ENCODE measurements at places on chromosomes 13 and 19.

GRCh38 chr13:36966404-36966803 lies 32.7 kb downstream of the ALG5 start:
- no peak for DNase-seq

DNA sequence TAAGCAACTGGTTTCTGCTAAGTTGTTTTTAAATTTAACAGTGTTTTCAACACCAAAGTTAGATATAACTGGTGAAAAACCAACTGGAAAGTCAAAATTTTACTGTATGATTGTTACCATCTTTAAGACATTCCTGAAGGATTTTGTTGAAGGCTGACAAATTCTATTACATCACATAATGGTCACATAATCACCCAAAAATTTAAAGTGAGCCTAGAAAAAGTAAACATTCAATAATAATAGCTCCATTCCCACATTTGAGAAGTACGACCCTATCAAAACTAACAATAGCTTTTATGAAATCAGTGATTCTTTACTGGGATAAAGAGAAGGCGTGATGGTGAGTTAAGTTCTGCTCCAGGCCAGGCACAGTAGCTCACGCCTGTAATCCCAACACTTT lies 51.6 kb downstream of the USP12 start:
- DNase-seq, result no peak

- DNase-seq, result no peak
Observed at GRCh38 chr13:39559847-39560246, 43.1 kb downstream of the LHFPL6 start.

- DNase-seq, result no peak
Observed at GRCh38 chr19:55591555-55591954, 7.8 kb downstream of the FIZ1 start.

- DNase-seq, result no peak
Observed at GRCh38 chr13:31018511-31018910, 86.1 kb downstream of the TEX26 start.

- no peak for DNase-seq
Observed at GRCh38 chr19:11414544-11414943, 4.6 kb downstream of the RGL3 start.

DNA sequence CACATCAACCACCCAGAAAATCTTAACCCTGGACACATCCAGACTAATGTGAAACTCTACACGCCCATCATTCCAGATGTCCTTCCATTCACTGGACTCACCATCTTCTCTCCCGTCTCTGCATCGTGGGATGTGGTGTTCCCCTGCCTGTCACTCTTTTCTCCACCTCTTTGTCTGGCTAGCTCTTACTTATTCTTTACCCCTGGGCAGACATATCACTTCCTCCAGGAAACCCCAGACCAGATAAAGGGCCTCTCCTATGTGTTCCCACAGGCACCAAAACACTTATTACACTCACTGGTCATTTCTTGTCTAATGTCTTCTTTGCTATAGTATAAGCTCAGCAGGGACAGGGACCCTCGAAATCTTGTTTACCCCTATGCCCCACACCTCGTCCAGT lies 109.3 kb upstream of the IPO5 start:
- no peak for DNase-seq

- DNase-seq, result peak; percentile 77
Observed at GRCh38 chr19:48330012-48330681, 4.8 kb downstream of the EMP3 start.

DNA sequence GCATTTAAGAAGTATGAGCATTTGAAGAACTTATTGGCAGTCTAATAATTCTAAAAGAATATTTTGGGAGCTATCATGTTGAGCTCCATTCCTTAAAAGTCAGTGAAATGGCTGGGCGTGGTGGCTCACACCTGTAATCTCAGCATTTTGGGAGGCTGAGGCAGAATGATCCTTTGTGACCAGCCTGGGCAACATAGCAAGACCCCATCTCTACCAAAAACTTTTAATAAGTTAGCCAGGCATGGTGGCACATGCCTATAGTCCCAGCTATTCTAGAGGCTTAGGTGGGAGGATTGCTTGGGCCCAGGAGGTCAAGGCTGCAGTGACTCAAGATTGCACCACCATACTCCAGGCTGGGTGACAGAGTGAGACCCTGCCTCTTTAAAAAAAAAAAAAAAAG lies 8.0 kb downstream of the COG6 start:
- DNase-seq, result no peak

DNA sequence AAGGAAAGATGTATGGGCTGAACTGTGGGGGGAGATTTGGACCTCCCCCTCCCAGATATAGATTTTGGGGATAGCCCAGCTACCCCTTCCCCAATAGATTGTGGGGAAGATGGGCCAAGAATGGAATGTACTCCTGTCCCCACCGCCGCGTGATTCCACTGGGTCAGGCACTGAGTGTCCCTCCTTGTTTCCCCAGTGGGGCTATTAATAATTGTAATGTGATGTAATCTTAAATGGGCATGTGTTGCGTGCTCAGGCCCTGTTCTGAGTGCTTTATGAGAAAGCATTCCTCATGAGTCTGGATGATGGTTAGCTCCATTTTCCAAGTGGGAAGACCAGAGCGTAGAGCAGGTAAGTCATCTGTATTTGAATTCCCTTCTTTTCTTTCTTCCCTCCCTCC lies 1.4 kb downstream of the PSMD8 start:
- no peak for DNase-seq

DNA sequence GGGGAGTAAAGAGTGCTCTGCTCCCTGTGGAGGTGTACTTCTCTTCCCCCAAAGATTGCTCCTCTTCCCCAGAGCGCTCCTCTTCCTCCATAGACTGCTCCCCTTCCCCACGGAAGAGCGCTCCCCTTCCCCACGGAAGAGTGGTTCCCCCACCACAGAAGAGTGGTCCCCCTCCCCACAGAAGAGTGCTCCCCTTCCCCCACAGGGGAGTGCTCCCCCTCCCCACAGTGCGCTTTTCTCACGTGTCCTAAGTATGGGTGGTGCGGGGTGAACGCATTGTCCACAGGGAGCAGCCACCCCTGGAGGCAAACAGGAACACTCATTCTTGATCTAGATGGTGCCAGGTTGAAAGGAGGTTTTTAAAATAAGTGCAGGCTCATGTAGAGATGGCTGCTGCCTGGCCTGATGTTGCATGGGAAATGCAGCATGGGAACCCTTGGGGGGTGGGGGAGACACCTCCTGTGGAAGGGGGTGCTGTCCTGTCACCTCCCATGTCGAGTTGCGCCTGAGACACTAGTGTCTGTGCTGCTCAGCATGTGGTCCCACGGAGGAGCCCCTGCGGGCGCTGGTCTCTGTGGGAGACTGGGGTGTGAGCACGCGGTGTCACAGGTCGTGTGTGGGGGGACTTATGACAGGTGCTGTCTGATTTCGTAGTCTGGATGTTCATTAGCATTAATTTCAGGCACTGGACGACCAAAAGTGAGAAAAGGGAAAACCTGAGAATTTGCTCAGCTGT lies 52.2 kb downstream of the ATP11A start:
- DNase-seq, result no peak

DNA sequence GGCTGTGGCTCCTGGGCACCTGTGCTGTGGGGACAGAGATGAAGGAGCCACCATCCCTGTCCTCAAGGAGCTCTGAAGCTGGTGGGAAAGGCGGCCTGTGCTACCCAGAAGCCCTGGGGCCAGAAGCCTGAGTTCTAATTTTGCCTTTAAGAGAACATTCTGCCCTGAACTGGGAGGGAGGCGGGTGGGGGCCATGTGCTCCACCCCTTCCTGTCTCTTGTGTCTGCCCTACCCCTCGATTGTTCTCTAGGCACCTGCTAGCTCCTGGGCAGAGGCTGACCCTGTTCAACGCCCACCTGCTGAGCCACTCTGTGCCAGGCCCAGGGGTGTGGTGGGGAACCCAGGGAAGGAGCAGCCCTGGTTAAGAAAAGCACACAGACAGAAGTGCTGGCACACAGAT lies 5.9 kb downstream of the TRAPPC6A start:
- DNase-seq, result no peak

GRCh38 chr13:102856557-102856956 lies 10.7 kb downstream of the ERCC5 start:
- no peak for DNase-seq

GRCh38 chr19:55675661-55676354 lies 782 bp downstream of the EPN1 start:
- DNase-seq, result no peak
